ENCODE measurements at places on chromosomes 7 and 10.

- no peak for DNase-seq
Observed at GRCh38 chr10:34538281-34538829, 276.7 kb downstream of the PARD3 start.

GRCh38 chr10:53025172-53025711 is 252.7 kb upstream of the MBL2 start:
- no peak for DNase-seq

DNA sequence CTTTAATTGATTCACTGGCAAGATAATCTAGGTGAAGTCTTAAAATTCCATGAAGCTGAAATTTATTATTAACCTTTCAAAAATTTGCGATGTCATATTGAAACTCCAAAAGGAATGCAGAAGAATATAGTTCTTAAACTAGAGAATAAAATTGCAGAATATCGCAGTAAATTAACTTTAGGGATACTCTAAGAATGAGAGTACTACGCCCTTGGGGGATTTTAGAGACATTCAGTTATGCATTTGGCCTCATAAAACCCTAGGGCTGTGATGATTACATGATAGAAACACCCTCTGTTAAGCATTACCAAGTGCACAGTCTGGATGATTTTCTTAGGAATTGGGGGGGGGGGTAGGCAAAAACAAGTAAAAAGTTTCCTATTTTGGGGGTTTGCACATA is 3.7 kb downstream of the WNT2 start:
- DNase-seq, result no peak

GRCh38 chr10:71623098-71623985 is 96.2 kb downstream of the C10orf105 start:
- DNase-seq, result no peak

DNA sequence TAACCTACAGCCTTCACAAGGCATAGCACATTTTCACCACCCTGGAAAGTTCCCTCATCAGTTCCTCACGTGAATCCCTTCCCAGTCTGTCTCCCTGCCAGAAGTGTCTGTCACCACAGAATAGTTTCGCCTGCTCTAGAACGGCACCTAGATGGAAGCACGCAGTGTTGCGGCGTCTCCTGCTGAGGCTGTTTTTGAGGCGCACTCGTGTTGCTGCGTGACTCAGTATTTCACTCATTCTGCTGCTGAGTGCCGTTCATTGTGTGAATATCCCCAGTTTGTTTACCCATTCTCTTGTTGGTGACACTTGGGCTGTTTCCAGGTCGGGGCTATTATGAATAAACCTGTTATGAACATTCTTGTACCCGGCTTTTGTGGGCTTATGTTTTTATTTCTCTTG is 12.8 kb downstream of the NOS3 start:
- no peak for DNase-seq
